ENCODE measurements at places on chromosomes 3 and 15. TPM values are rescaled to one million over a fixed set of nuclear protein-coding genes. Genes with fewer than 3 reads are reported as not detected.

- no peak for DNase-seq
These were observed 27.3 kb downstream of the MGLL start for GRCh38 chr3:127794972-127795371.

DNA sequence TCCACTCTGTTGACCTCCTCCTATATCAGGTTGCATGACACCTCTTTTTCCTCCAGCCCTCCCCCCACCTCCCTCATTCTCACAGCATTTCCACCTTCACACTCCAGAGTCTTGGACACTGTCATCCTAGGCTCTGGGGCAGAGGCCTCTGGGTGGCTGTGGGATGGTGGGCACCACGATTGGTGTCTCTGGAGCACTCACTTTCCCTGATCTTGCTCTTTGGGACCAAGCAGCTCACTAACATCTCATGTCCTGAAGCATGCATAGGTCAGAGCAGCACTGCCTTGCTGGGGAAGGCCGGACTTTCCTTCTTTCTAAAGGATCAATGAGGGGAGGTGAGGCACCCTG lies 14.9 kb downstream of the ZBTB47 start:
- no peak for DNase-seq

DNA sequence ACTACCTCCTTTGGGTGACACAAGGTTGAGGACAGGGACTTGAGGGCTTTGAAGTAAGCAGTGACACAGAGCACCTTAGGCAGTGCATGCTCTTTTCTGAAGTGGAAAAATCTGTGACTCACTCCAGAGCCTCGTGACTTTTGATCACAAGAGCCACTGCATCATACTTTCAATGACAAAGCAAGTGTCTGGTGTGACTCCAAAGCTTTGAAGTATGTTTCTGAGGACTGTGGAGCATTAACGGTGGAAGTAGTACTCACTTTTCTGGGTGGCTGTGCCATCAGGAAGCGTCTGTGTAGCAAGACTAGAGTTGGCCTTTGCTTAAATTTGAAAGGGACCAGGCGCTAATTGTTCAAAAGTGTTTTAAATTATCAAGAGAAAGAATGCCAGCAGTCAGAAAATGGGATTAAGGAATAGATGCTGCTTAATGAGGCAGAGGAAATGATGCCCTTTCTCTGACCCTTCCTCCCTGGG lies 210.7 kb upstream of the TRIM42 start:
- no peak for DNase-seq

SIDT1 gene
- 15.1 TPM for total RNA-seq

DNA sequence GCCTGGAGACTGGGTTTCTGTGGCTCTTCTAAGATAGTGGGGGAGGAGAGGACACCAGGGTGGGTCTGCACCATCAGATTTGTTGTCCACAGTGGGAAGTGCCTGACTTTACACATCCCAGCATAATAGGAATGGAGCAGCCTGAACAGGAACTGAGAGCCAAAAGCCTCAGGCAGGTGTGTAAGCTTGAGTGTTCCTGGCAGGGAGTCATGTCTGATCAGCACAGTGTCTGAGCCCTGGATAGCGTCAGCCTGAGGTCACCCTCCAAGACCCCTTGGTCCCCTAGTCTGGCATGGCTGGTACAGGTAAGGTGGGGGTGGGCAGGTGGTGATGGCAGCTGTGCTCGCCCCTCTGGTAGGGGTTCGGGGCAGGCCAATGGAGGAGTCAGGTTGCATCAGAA lies 20.2 kb downstream of the INSYN1 start:
- DNase-seq, result no peak

All from hematopoietic multipotent progenitor cell (in vitro differentiated cells).